Caco-2 (cell line): ENCODE measurements at places on chromosomes 5 and 9. TPM values are rescaled to one million over a fixed set of nuclear protein-coding genes. Genes with fewer than 3 reads are reported as not detected.

- H3K4me1 ChIP-seq: no peaks in the 10 kb centered on the region
- no peak for DNase-seq
- H3K4me3 ChIP-seq: no peak overlapping the region
- H3K27me3 ChIP-seq: no peaks in the 10 kb centered on the region
- H3K27ac ChIP-seq: no peak overlapping the region
- H3K36me3 ChIP-seq: no peaks in the 10 kb centered on the region
These were observed 216.7 kb downstream of the NFIB start for GRCh38 chr9:14097215-14097614.

DNA sequence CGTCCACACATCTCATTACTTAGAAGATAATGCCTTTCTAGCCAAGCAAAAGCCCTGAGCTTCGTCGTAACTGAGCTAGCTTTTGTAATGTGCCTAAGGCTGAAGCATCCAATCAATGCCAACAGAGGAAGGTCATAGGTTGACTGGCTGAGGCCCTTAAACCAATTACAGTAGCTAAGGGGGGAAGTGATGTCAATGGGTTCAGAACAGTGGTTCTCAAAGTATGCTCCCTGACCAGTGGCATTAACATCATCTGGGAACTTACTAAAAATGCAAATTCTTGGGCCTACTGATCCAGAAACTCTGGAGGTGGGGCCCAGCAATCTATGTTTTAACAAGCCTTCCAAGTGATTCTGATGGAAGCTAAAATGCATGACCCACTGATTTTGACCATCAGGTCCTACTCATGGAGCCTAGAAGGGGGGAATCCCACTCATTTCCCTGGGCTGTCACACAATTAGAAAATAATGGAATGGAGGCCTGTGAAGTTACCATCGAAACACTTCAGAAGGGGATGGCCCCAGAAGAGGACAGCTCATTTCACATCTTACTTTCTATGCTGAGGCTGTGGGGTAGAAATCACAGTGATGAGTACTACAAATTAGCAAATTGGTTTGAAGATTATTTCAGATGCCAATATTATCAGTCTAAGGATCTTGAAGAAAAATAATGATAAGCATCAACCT lies 4.8 kb upstream of the VLDLR start:
- H3K4me1 ChIP-seq: peaks cover 9% of the 10 kb centered on the region
- no peaks in the 10 kb centered on the region for H3K27me3 ChIP-seq
- no peaks in the 10 kb centered on the region for H3K36me3 ChIP-seq
- no peak overlapping the region for H3K27ac ChIP-seq
- no peak overlapping the region for H3K4me3 ChIP-seq
- DNase-seq: no peak

- no peak for DNase-seq
- no peak overlapping the region for H3K27ac ChIP-seq
- H3K27me3 ChIP-seq: no peaks in the 10 kb centered on the region
- H3K4me3 ChIP-seq: no peak overlapping the region
These were observed 16.0 kb downstream of the DYNC2I2 start for GRCh38 chr9:128640603-128641002.

GRCh38 chr5:148906968-148907367 lies 80.6 kb downstream of the ADRB2 start:
- H3K4me3 ChIP-seq: no peak overlapping the region
- DNase-seq: no peak
- no peaks in the 10 kb centered on the region; the same call in 1 of the 2 replicates for H3K27me3 ChIP-seq
- no peak overlapping the region for H3K27ac ChIP-seq
- H3K36me3 ChIP-seq: no peaks in the 10 kb centered on the region
- no peaks in the 10 kb centered on the region for H3K4me1 ChIP-seq

DNA sequence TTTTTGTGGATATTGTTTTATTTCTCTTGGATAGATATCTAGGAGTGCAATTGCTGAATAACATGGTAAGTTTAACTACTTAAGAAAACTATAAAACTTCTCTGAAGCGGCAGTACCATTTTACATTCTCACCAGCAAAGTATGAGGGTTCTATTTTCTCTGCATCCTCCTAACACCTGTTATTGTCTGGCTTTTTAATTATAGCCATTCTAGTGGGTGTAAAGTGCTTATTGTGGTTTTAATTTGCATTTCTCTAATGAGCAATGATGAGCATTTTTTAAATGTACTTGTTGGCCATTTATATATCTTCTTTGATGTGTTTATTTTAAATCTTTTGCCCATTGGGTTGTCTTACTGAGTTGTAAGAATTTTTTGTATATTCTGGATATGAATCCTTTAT lies 28.7 kb downstream of the SMIM32 start:
- H3K27me3 ChIP-seq: no peaks in the 10 kb centered on the region
- no peaks in the 10 kb centered on the region for H3K36me3 ChIP-seq
- H3K4me1 ChIP-seq: peaks cover 6% of the 10 kb centered on the region; the same call in 1 of the 2 replicates
- H3K4me3 ChIP-seq: no peak overlapping the region
- no peak overlapping the region for H3K27ac ChIP-seq

DNA sequence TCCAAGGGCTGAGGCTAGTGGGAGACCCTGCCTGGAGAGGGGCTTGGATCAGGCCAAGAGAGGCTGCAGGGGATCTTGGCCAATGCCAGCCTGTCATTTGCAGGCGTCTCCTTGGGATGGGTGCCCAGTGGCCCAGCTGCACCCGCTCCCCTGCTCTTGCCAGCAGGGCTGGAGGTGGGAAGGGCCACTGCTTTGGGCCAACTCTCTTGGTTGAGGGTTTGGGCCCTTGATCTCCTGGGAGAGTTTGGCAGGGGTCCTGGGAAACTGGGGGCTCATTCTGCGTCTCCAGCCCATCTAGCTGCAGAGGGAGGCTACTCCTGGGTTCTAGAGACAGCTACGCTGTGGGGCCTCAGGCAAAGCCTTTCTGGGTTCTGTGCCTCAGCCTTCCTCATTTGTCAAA lies 10.5 kb downstream of the PSD2 start:
- no peak overlapping the region for H3K27ac ChIP-seq
- H3K27me3 ChIP-seq: no peaks in the 10 kb centered on the region; the same call in 1 of the 2 replicates
- no peaks in the 10 kb centered on the region for H3K36me3 ChIP-seq
- H3K4me1 ChIP-seq: no peaks in the 10 kb centered on the region
- no peak for DNase-seq
- no peak overlapping the region for H3K4me3 ChIP-seq

- H3K36me3 ChIP-seq: no peaks in the 10 kb centered on the region
- peaks cover 92% of the 10 kb centered on the region for H3K4me1 ChIP-seq
- H3K27ac ChIP-seq: no peak overlapping the region
- H3K27me3 ChIP-seq: no peaks in the 10 kb centered on the region
- DNase-seq: no peak
- no peak overlapping the region for H3K4me3 ChIP-seq
These were observed 52.9 kb downstream of the ARHGAP26 start for GRCh38 chr5:142823126-142823525.

GRCh38 chr5:155947394-155948062 lies 379.4 kb upstream of the SGCD start:
- H3K4me1 ChIP-seq: peaks cover 62% of the 10 kb centered on the region
- no peak for DNase-seq
- no peaks in the 10 kb centered on the region for H3K36me3 ChIP-seq
- H3K27ac ChIP-seq: no peak overlapping the region
- H3K27me3 ChIP-seq: no peaks in the 10 kb centered on the region

- no peaks in the 10 kb centered on the region for H3K27me3 ChIP-seq
- H3K27ac ChIP-seq: no peak overlapping the region
- H3K4me3 ChIP-seq: no peak overlapping the region
- no peak for DNase-seq
- no peaks in the 10 kb centered on the region for H3K4me1 ChIP-seq
These were observed 113.8 kb downstream of the ERCC6L2 start for GRCh38 chr9:95989297-95989696.

DNA sequence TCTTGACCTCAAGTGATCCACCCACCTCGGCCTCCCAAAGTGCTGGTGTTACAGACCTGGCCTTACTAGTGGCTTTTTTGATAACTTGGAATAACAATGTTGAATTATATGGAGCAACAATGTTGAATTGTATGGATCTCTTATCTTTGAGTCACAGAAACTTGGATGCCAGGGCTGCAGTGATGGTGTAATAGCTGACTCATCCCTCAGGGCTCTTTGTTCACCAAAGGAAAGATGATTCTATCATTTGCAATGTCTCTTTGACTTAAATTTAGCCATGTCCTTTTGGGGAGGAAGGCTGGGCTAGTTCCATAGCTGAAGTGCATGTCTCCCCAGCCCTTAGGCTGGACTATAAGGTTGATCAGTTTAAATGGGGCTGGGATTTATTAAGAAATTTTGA lies 172.3 kb downstream of the PDZD2 start:
- H3K27me3 ChIP-seq: no peaks in the 10 kb centered on the region
- DNase-seq: no peak
- H3K4me1 ChIP-seq: no peaks in the 10 kb centered on the region

GRCh38 chr9:13532407-13532806 lies 252.9 kb upstream of the MPDZ start:
- H3K27ac ChIP-seq: no peak overlapping the region
- H3K36me3 ChIP-seq: no peaks in the 10 kb centered on the region
- H3K27me3 ChIP-seq: no peaks in the 10 kb centered on the region
- no peaks in the 10 kb centered on the region for H3K4me1 ChIP-seq
- no peak overlapping the region for H3K4me3 ChIP-seq

DNA sequence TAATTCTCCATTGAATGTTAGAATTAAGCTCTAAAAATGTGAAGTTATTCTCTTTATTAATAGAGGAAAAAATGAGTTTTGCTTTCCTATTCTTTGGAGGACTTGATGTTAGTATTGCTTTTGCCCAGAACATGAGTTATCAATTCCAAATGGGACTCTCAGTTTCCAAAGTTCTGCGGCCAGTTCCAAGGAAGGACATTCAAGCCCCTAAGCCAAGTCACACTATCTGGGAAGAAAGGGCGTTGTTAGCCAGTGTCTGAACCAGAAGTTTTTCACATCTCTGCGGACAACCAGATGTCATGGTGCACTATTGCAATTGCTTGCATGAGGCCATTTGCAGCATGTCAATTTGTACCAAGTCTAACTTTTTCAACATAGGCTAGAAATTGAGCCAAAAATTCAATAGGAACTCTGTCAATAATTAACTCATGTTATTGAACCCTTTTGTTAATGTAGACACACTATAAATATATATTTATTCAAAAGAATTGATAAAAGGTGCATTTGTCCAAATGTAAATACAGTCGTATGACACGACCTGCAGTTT lies 183.3 kb upstream of the PIK3R1 start:
- H3K4me1 ChIP-seq: peaks cover 41% of the 10 kb centered on the region
- no peak for DNase-seq
- no peak overlapping the region for H3K4me3 ChIP-seq
- no peaks in the 10 kb centered on the region for H3K36me3 ChIP-seq
- H3K27me3 ChIP-seq: no peaks in the 10 kb centered on the region

DNA sequence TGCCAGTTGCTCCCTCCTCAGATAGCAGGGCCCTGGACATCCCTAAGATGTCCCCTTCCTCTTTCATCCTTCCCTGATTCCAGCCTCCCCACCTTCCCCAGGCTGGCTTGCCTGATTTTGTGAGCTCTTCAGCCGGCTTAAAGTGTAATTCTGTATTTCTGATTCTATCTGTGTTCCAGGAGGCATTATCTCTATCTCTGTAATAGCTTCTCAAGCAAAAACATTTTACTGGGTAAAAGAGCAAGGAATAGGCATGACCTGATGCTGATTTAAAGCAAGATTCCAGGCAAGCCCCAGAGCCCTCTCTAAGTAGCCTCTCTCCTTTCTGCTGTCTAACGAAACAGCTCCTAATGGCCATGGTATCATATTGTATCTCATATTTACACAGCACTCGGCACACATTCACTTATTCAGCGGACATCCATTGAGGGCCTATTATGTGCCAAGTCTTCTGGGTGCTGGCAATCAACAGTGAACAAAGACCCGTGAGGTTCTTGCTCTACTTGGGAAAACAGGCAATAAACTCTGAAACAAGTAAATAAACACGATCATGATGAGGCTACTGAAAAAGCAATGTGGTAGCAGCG lies 100.9 kb upstream of the MSX2 start:
- no peaks in the 10 kb centered on the region for H3K36me3 ChIP-seq
- peak overlapping the region; percentile 83 for H3K27ac ChIP-seq
- H3K4me3 ChIP-seq: no peak overlapping the region
- no peak for DNase-seq
- peaks cover 74% of the 10 kb centered on the region for H3K4me1 ChIP-seq
- no peaks in the 10 kb centered on the region for H3K27me3 ChIP-seq

GRCh38 chr5:153880106-153880505 lies 158.6 kb downstream of the FAM114A2 start:
- H3K36me3 ChIP-seq: no peaks in the 10 kb centered on the region

DNA sequence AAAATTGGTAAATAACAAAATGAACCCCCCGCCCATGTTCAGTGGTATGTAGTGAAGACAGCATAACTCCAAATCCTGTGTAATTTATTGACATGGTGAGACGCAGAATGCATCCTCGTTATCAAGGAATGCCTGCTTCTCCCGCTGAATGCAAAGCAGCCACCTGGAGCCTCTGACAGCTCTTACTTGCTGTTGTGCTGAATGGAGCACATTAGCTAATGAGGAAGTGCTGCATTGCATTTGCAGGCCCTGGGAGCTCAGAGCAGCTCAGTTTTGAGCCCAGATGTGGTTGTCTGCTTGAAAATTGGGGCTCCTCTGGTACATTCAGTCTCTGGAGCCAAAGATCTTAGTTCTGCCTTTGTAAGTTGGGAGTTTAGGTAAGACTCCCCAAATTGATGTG lies 28.9 kb downstream of the PLAC8L1 start:
- H3K36me3 ChIP-seq: no peaks in the 10 kb centered on the region
- no peak overlapping the region for H3K27ac ChIP-seq
- no peaks in the 10 kb centered on the region for H3K27me3 ChIP-seq
- H3K4me3 ChIP-seq: no peak overlapping the region

GRCh38 chr5:138654281-138654867 lies 79.2 kb upstream of the HSPA9 start:
- H3K27ac ChIP-seq: no peak overlapping the region
- H3K36me3 ChIP-seq: no peaks in the 10 kb centered on the region
- peaks cover 15% of the 10 kb centered on the region for H3K4me1 ChIP-seq
- DNase-seq: no peak
- no peak overlapping the region for H3K4me3 ChIP-seq

DNA sequence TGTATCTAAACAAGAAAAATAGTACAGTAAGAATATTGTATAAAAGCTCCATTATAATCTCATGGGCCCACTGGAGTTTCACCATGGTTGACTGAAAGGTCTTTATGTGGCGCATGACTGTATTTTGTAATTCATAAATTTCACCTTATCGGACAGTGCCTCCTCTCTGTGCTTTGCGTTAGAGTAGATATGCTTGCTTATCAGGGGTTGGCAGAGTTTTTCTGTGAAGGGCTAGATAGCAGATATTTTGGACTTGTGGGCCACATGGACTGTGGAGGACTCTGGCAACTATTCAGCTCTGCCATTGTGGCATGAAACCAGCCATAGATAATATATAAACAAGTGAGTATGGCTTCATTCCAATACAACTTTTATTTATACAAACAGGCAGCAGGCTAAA lies 23.2 kb downstream of the GAPVD1 start:
- no peak overlapping the region for H3K27ac ChIP-seq
- H3K27me3 ChIP-seq: no peaks in the 10 kb centered on the region
- no peak overlapping the region for H3K4me3 ChIP-seq
- peaks cover 6% of the 10 kb centered on the region; the same call in 1 of the 2 replicates for H3K4me1 ChIP-seq

AP3B1 gene
- total RNA-seq: 52.7 and 53.1 TPM in 2 replicates

GMCL2 gene
- not detected in 2 replicates for total RNA-seq

ZNF879 gene
- 2.7 and 3.0 TPM in 2 replicates for total RNA-seq

ADAMTSL1 gene
- total RNA-seq: not detected in 2 replicates

DOCK8 gene
- 15.2 and 15.6 TPM in 2 replicates for total RNA-seq

CRB2 gene
- 0.34 and 0.56 TPM in 2 replicates for total RNA-seq

GZMA gene
- not detected in 2 replicates for total RNA-seq

PCDHB14 gene
- 0.41 and 0.44 TPM in 2 replicates for total RNA-seq

C5orf58 gene
- not detected in 2 replicates for total RNA-seq

SEPTIN8 gene
- 54.0 and 60.7 TPM in 2 replicates for total RNA-seq

ZBED3 gene
- 38.5 and 38.8 TPM in 2 replicates for total RNA-seq

TARS1 gene
- total RNA-seq: 278 and 288 TPM in 2 replicates
